Left ventricle myocardium inferior (tissue), 1 donor: ENCODE measurements at places on chromosomes 12 and 14. TPM values are rescaled to one million over a fixed set of nuclear protein-coding genes. Genes with fewer than 3 reads are reported as not detected.

DNA sequence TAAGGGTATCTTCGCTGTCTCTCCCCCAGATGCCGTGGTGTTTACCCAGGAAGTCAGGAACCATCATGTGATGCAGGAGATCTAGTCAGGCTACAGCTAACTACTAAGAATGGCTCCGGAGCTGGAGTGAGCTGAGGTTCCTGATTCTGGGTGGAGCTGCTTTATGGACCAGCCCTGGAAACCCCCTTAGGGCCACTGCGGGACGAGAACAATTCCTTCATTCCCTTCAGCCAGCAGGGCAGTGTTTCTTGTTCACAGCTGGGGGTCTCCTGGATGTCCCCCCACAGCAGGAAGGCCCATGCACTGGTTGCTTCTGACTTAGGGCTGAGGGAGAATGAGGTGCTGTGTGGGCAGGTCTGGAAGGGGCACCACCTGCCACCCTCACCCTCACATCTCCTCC lies 199.3 kb downstream of the ADGRD1 start:
- DNase-seq, result no peak
- no peaks in the 10 kb centered on the region for H3K27me3 ChIP-seq
- H3K27ac ChIP-seq, result no peak overlapping the region
- H3K36me3 ChIP-seq, result no peaks in the 10 kb centered on the region
- no peak overlapping the region for H3K4me3 ChIP-seq

DNA sequence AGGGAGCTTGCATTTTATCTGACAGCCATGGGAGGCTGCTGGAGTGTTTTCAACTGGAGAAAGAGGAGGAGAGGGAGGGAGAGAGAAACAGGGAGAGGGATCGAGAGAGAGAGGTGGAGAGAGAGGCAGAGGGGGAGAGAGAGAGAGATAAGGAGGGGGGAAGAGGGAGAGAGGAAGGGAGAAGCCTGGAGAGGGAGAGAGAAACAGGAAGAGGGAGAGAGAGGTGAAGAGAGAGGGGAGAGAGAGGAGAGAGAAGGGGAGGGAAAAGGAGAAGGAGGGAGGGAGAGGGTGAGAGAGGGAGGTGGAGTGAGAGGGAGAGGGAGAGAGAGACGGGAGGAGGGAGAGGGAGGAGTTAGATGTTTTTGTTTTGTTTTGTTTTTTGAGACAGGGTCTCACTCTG lies 45.6 kb downstream of the DNAH10 start:
- H3K36me3 ChIP-seq, result no peaks in the 10 kb centered on the region
- H3K4me1 ChIP-seq, result no peaks in the 10 kb centered on the region
- DNase-seq, result no peak
- H3K27me3 ChIP-seq, result peaks cover 34% of the 10 kb centered on the region
- H3K4me3 ChIP-seq, result no peak overlapping the region

DNA sequence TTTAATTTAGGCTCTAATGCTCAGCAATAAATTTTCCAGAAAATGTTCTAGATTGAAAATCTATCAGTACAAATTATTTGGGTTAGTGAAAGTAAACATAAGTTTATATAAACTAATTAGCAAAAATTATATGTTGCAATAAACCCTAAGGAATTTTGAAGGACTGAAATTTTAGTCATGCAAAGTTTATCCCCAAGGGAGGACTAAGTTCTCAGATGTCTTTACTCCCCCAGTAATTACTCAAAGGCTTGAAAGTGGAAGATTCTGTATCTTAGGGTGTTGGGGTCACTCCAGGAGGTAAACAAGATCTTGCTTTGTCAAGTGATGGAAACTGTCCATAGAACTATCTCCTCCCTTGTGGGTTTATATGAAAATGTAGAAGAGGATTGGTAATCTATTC lies 183.7 kb downstream of the AKAP6 start:
- peak overlapping the region; percentile 90 for H3K27ac ChIP-seq
- no peaks in the 10 kb centered on the region for H3K36me3 ChIP-seq
- H3K27me3 ChIP-seq, result no peaks in the 10 kb centered on the region

The TAS2R14 gene
- 0.58 TPM for total RNA-seq

- H3K4me3 ChIP-seq, result no peak overlapping the region
- H3K36me3 ChIP-seq, result no peaks in the 10 kb centered on the region
- no peaks in the 10 kb centered on the region for H3K27me3 ChIP-seq
These were observed 131.3 kb downstream of the PTPRO start for GRCh38 chr12:15453613-15454012.

GRCh38 chr12:48788854-48789775 lies at the start of gene ADCY6:
Gene ADCY6, minus strand, starts transcription at chr12:48789089. Its CDS starts 5,655 bp downstream, at chr12:48783434.
- peak within 1 kb of the TSS; percentile 93 for H3K27ac ChIP-seq
- H3K4me3 ChIP-seq, result peak within 1 kb of the TSS; percentile 83
- DNase-seq, result peak; percentile 85
- H3K36me3 ChIP-seq, result no peaks in the 10 kb centered on the region

- H3K36me3 ChIP-seq, result no peaks in the 10 kb centered on the region
- H3K27ac ChIP-seq, result no peak overlapping the region
- no peaks in the 10 kb centered on the region for H3K27me3 ChIP-seq
- DNase-seq, result no peak
- H3K4me3 ChIP-seq, result no peak overlapping the region
- peaks cover 6% of the 10 kb centered on the region for H3K4me1 ChIP-seq
These were observed 15.5 kb upstream of the TMEM233 start for GRCh38 chr12:119578112-119578511.
